Renal cortical epithelial cell (primary cell): ENCODE measurements at places on chromosomes 7 and 10. TPM values are rescaled to one million over a fixed set of nuclear protein-coding genes. Genes with fewer than 3 reads are reported as not detected.

Gene EGR2
- 0.17 and 0.40 TPM in 2 replicates for total RNA-seq

Gene PWWP2B
- 11.1 and 18.9 TPM in 2 replicates for total RNA-seq

Gene AGAP3
- 36.3 and 41.2 TPM in 2 replicates for total RNA-seq

Gene LEP
- not detected in 2 replicates for total RNA-seq

Gene IGF2BP3
- 43.9 and 50.8 TPM in 2 replicates for total RNA-seq

Gene KAT6B
- total RNA-seq = 6.3 and 33.1 TPM in 2 replicates
